Stimulated activated naive CD8-positive, alpha-beta T cell treated with anti-CD3 and anti-CD28 coated beads, Interleukin-15, amount 100 ng/mL, for 72 hours (primary cell): ENCODE measurements at places on chromosomes 1 and 21.

- no peak for DNase-seq
Observed at GRCh38 chr1:204797401-204797800, 73.3 kb upstream of the NFASC start.

GRCh38 chr21:44800971-44801467 is 601 bp downstream of the UBE2G2 start:
- no peak for DNase-seq

DNA sequence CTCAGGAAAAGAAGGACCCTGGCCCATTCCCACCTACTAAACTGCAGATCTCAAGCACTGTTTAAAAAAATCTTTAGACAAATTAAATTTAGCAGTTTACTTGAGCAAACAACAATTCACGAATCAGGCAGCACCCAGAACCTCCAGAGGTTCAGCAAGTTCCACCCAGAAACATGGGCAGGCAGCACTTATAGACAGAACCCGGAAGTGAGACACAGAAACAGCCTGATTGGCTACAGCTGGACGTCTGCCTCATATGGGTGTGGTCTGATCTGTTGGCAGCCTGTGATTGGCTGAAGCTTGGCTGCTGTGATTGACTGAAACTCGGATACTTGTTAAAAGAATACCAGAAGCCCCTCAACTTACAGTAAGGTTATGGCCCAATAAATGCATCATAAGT is 34.7 kb upstream of the COL6A2 start:
- no peak for DNase-seq

DNA sequence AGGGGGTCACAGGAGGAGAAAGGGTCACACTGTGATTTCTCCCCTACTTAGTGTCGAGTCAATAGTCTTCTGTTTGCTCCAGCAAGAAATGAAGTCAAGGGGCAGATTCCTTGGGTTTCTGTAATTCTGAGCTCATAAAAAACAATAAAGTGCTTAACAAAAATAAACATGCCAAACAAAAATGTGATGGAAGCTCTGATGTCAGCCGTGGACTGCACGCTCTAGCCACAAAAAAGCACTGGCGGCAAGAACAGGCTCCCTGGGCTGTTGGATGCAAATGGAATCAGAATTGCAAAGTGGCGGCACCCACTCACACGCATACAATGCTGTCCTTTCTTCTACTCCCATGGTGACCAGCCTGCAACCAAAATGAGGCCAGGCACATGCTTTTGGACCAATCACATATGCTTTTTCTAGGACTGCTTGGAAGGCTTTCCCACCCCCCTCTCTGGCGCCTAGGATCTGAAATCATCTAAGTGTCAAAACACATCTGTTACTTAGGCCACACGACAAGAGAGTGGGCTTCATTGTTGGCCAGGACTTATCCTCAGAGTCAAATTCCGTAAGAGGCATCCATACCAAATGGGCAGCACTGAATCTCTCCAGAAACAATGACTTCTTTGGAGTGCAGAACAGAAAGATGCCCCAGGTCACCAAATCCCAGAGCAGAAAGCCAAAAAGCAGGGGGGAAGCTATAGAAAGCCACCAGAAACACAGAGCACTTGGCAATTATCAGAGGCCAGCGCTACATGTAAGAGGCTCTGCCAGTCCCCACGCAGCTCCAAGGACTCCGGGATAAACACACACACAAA is 9.2 kb downstream of the C1orf198 start:
- DNase-seq: no peak

GRCh38 chr1:201266774-201267173 is 16.5 kb upstream of the PKP1 start:
- DNase-seq: no peak

GRCh38 chr1:244836584-244836983 is 1.1 kb downstream of the COX20 start:
- no peak for DNase-seq

DNA sequence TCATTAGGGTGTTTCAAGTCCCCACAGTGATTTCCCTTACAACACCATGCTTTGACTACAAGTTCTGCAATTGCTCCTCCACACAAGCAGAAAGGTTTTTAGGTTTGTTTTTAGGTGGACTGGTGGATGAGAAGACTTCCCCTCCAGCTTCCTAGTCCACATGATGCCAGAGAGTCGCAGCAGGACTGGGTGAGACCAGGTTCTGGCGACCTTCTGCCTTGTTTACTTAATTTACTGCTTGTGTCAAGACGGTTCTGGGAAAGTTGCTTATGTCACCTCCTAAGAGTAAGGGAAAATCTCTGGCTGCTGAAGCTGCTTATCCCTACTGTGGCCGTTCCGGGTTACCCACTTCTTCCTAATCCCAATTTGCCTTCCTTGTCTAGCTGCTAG is 76.4 kb downstream of the GLUL start:
- no peak for DNase-seq

DNA sequence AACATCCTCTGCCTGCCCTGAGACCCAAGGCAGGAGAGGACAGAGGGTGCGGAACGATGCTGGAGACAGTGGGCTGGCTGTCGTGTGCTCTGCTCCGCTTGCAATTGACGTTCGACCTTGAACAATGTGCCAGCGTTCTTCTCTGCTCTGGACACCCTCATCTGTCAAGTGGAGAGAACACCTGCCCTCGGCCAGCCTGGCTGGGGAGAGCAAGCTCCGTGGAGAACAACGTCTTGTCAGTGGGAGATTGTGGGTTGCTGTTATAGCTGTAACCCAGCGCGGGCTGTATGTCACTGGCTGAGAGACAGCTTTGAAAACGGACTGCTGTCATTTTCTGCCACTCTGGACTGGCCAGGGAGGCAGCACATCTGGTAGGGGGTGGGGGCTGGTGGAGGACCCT is 14.7 kb downstream of the KIAA1614 start:
- DNase-seq: no peak

DNA sequence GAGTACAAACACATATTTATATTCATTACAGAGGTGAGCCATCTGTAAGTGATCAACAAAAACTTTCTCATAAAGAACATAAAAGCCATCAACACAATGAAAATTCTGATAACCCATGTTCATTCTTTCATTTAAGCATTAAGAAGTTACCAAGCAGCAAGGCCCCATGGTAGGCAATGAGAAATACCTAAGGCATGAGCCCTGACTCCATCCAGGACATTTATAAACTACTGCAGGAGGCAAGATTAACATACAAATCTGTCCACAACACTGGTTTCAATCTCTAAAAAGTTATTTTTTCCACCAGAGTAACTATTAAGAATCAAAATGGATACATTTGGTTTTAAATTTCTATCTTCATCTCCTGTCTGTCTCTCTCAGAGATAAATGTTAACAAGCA is 76.1 kb downstream of the SIPA1L2 start:
- DNase-seq: no peak

DNA sequence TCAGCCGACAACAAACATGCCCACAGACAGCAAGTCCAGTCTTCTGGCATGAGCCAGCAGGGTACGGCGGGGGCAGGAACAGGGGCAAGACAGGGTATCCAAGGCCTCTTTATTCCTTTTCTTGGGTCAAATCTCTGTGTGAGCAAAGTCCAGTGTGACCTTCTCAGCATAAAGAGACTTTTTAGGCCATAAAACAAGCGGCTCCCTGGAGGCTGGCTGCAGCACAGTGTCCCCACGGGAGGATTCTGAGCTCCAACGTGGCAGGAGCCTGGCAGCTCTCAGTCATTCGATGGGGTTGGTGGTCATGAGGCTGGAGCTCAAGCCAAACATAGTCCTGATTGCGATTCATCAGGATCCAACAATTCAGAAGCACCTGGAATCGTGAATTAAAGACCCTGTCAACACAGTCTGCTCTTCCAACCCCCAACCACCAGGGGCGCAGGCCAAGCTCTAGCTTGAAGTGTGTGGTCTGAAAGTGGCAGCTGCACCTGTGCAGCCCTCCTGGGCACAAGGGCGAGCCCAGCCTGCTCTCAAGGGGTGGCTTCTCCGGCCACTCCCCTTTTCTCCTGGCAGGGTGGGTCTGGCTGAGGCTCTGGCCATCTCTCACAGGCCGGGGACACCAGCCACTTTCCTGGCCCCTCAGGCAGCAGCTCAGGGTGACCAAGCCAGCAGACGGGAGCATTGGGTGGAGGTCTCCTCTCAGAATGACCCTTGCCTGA is 62.1 kb downstream of the SLC66A1 start:
- no peak for DNase-seq

DNA sequence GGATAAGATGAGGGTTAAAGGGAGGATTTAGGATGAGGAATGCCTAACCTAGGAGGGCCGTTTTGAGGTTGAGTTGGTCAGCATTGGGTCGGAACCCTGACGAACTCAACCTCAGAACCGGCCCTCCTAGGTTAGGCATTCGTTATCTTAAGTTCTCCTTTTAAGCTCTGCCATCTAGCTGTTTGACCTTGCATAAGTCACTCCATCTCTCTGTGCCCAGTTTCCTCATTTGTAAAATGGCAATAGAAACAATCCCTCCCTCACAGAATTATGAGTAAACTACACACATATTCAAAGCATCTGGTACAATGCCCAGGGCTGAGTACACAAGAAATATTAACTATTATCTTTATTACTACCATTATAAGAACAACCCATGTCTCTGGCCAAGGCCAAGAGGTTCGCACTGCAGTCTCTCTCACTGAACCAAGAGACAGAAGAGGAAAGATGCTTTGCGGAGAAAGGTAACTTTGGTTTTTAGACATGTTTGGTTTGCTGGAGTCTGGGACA is 4.8 kb downstream of the ABCB10 start:
- no peak for DNase-seq

GRCh38 chr1:203519053-203519840 is 25.3 kb downstream of the OPTC start:
- no peak for DNase-seq

GRCh38 chr1:99062192-99062591 is 57.5 kb upstream of the PLPPR5 start:
- no peak for DNase-seq

DNA sequence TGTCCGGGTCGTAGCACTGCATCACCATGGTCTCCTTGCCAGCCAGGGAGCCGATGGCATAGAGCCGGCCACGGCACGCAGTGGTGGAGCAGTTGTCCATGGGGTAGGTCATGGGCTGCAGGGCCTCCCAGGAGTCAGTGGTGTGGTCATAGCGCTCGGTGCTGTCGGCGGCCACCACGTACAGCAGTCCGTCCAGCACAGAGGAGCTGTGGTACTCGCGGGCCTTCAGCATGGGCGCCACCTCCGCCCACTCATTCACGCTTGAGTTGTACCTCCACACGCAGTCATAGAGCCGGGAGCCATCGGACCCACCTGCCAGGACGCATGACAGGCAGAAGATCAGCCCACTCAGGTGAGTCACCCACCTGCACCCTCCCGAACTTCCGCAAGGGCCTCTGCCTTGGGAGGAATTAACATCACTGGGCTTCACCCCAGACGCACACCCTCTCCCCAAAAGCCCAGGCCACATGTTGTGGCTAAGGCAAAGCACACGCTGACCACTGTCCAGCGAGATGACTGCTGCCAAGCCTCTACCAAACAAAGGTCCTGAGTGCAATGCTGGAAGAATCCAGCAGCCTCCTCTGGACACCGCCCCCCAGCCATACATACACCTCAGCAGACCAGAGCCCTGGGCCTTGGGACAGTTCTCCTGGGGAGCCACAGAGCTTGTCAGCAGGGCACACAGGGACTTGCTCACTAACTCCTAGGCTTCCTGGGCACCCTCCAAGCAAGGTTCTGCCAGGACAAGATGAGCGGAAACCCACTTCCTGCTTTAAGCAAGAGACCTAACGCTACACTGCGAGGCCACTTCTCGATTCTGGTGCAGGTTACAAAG is 3.3 kb downstream of the KLHL21 start:
- DNase-seq: peak; percentile 45

- DNase-seq: no peak
Observed at GRCh38 chr1:62608905-62609304, 11.6 kb downstream of the ANGPTL3 start.

DNA sequence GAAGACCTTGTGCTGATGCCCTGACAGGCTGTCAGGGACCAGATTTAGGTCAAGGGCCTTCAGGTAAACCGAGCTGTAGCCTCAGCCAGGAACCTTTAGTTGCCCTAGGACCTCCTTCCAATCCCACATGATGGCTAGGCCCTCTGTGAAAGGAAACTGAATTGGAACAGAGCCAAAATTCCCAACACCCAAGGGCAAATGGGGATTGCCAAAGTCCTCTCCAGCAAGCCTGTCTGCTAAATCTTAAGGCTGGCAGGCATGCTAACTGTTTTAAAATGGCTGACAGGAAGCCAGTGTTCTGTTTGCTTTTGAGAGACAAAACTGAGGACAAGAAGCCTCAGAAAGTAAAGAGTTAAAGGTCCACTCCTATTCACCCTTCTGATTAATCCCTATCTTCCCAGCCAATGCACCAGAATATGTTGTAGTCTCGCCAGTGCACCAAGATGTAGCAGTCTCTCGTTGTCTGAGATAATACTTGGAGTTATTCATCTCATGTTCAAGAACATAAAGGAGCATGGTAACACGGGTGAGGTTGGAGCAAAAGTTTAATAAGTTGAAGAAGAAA is 35.1 kb downstream of the MSTO1 start:
- DNase-seq: no peak

DNA sequence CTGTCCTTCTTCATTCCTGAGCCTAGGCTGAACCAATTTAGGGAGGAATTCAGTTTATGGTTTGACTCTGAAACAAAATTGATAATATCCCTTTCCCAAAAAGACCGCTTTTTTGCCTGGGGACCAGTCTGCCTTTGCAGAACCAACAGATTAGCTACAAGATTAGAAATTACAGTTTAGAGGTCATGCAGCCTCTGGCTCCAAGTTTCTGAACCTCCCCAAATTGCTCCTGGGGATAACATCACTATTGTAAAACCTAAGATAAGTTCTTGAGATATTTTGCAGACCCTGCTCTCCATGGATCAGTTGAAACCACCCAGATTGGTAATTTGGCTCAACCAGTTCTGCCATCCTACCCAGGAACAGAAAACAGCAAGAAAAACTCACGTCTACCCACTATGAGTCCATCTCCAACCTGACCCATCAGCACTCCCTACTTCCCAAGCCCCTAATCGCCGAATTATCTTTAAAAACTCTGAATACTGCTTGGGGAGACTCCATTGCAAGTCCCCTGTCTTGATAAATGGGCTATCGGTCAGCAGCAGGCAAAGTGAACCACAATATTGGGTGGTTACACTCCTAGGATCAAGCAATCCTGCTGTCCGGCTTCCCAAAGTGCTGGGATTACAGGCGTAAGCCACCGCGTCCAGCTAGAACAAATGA is 605 bp upstream of the RABGGTB start:
- DNase-seq: no peak

DNA sequence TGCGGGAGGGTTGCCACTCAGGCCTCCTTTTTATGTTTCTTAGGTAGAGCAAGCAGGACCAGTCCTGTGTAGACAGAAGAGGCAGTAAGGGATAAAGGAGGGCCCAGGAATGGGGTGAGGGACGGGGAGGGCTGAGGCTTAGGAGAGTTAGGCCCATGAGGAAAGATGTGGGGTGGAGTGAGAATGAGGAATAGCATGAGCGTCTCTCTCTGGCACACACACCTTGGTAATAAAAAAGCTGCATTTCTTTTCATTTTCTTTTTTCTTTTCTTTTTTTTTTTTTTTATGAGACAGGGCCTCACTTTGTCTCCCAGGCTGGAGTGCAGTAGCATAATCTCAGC is 7.6 kb upstream of the HSPG2 start:
- DNase-seq: no peak

DNA sequence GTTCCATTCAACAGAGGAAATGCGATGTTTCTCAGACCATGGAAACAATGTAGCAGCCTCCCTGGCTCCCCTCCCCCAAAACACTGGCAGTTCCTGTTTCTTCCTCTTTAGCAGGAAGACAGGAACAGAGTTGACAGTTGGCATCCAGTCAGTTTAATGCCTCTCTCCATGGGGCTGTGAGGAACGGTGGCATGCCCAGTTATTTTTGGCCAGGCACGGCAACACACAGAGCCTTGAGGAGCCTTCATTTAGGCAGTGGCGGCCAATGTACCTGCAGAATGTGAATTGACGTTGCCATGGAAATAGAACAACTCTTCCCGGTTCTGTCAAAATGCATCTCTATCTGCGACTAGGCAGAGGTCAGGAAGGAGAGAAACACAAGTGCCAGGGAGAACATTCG is 330.6 kb downstream of the DSCAM start:
- DNase-seq: no peak
